ENCODE measurements at places on chromosomes 6 and 20. TPM values are rescaled to one million over a fixed set of nuclear protein-coding genes. Genes with fewer than 3 reads are reported as not detected.

SRC gene
- polyA plus RNA-seq = 3.0 TPM

SEC63 gene
- polyA plus RNA-seq = 20.5 TPM

BTN1A1 gene
- polyA plus RNA-seq = not detected

TRIM15 gene
- not detected for polyA plus RNA-seq

RAB44 gene
- polyA plus RNA-seq = not detected

EDN1 gene
- polyA plus RNA-seq = 6.9 TPM

DEFB121 gene
- not detected for polyA plus RNA-seq

MUCL3 gene
- polyA plus RNA-seq = 0.03 TPM

UBD gene
- polyA plus RNA-seq = not detected

GRCh38 chr6:132445201-132445951 lies 44.1 kb upstream of the MOXD1 start:
- DNase-seq = no peak

- no peak for DNase-seq
Measured at GRCh38 chr6:71371559-71371958, 82.9 kb downstream of the OGFRL1 start.

DNA sequence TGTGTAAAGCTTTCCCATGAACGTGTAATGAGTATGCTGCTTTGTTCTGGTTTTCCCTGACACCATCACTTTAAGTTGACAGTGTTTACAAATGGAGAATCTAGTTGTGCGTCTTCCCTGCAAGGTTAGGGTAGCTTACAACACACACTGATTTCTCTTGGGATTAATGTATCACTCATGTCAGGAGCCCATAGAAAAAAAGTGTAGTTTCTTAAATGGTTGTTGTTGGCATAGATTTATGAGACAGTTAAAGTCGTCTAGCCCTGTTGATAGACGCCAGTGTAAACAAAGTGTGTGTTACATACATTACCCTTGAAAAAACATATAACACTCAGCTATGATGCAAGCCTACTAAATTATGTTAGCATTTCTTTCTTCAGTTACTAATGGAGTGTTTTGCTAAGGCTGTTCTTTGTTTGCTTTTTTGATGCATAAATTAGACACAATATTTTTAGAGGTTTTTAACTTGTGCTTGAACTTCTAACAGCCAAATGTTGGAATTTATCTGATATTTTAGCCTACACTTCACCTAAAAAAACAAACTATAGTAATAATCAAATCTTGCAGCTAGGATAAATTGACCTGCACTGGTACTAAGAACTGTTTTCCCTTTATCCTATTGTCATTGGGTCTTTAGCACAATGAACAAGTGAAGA lies 88.6 kb downstream of the RNF217 start:
- no peak for DNase-seq

DNA sequence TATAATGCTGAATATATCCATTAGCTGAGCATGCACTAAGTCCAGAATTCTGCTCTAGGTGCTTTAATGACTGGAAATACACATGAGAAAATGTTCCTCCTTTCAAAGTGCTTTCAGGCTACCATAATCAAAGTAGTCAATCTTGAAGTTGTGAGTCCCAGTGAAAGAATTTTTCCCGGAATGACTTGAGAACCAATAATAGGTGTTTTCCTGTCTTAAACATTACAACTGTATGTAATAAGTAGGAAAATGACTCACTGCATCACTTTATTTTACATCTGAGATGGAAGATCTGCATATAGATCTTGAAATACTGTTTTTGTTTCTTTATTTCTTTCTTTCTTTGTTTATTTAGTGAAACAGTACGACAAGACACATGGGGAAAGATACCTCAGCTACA lies 437.4 kb upstream of the JAG1 start:
- no peak for DNase-seq

- no peak for DNase-seq
Measured at GRCh38 chr6:38179794-38180430, 360.4 kb downstream of the ZFAND3 start.

DNA sequence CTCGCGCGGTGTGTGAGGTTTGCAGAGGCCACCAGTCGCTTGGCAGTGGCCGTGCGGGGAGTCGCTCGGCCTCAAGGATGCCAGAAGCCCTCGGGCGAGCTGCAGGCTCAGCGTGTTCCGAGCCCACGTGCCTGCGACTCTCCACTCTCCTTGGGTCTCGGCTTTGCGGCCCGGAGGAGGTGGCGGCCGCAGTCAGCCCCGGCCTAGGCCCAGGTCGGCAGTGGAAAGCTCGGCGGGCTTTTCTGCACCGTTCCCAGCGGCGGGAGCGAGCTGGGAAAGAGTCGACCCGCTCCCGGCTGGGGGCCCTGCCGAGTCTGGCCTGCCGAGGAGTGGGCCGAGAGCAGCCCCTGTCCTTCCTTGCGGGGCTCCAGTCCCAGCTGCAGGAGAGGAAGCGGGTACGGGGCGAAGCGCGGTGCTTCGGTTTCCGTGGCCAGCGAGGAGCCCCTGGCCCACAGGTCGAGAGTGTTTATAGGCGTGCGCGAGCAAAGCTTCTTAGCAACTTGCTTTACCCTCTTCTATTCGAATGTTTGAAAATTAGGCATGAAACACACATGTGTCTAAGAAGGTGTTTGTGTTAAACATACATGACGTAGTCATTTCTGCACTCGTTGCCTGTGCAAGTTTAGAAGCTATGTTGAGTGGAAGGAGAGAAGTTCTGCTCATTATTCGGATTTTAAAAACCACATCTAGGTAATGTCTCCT lies 5.6 kb downstream of the FOXC1 start:
- no peak for DNase-seq

DNA sequence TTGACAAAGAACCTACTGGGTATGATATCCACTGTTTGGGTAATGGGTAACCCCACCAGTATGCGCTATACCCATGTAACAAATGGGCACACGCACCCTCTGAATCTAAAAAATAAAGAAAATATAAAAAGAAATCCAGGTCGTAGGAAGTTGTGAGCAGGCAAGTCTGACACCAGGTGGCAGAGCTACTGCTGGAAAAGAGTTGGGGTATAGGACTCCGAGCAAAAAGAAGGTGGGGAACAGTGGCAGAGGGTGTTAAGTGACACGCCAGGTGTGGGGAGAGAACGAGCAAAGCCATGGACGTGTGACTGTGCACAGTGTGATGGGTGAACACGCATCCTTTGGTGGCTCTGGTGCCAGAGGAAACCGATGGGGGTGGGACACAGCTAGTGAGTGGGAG lies 46.7 kb downstream of the NOX3 start:
- no peak for DNase-seq

DNA sequence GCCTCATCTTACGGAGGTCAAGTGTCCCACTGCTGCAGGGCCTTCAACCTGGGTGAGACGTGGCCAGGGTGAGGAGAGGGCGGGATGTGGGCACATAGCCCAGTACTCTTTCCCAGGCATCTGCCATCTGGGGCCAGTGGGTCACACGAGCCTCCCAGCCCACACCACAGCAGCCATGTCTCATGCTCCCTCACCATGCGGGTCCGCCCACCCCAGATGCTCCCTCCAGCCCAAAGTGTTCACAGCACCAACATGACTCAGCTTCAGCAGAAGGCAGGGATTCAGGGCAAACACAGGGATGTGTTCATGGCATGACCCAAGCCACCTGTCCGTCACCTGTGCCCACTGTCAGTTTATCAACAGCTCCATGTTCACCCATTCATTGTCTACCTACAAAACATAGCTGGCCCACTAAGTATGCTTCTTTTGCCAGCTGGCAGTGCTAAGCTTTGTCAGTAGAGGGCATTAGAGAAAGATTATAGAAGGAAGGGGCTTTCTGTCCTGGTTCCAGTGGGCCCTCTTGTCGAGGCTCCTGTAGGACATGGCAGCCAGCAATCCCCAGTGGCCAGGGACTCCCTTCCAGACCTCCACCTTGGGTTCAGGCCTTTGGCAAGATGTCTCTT lies 109.2 kb downstream of the FOXF2 start:
- DNase-seq = no peak

- no peak for DNase-seq
Measured at GRCh38 chr20:22447447-22447778, 137.0 kb downstream of the FOXA2 start.

GRCh38 chr6:31568537-31568961 lies 3.5 kb upstream of the LTA start:
- no peak for DNase-seq

GRCh38 chr6:11639376-11640235 lies 102.1 kb downstream of the TMEM170B start:
- no peak for DNase-seq

DNA sequence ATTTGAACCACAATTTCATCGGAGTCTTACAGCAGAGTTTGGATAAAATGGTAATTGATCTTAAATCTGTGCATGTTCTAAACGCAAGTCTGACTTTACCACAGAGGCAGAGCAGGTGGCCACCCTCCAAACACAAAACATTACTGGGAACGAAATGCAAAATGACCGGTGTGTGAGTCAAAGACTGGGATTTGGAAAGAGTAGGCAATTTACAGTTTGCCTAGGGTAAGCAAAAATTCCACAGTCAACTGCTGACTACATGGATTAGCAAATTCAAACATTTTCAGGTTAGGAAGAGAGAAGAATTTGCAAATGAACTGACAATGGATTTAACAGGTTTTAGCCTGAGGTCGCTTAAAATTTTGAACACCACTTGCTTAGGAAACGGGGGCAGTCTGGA lies 444.4 kb downstream of the HDGFL1 start:
- DNase-seq = no peak

DNA sequence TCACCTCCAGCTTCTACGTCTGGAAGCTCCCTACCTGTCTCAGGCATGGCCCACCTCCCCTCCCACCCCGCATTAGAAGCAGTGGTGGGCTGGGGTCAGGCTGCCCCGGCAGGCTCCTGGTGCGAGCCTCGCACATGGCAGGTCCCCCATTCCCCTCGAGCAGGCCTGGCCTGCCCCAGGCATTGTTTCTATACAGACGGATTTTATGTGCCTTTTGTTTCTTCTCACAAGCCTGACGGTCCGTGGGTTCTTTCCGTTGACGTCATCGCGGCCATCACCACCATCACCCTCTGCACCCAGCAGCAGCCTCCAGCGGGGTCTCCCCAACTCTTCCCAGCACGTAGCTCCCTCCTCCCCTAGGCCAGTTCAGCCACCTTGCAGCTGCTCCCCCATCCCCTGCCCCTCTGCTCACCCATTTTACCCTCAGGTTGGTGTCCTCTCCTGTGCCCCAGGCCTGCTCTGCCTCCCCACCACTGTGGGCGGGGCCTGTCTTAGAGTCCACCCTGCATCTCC lies 4.6 kb downstream of the CST7 start:
- DNase-seq = no peak

GRCh38 chr6:2767657-2768524 lies 2.7 kb downstream of the WRNIP1 start:
- DNase-seq = no peak

DNA sequence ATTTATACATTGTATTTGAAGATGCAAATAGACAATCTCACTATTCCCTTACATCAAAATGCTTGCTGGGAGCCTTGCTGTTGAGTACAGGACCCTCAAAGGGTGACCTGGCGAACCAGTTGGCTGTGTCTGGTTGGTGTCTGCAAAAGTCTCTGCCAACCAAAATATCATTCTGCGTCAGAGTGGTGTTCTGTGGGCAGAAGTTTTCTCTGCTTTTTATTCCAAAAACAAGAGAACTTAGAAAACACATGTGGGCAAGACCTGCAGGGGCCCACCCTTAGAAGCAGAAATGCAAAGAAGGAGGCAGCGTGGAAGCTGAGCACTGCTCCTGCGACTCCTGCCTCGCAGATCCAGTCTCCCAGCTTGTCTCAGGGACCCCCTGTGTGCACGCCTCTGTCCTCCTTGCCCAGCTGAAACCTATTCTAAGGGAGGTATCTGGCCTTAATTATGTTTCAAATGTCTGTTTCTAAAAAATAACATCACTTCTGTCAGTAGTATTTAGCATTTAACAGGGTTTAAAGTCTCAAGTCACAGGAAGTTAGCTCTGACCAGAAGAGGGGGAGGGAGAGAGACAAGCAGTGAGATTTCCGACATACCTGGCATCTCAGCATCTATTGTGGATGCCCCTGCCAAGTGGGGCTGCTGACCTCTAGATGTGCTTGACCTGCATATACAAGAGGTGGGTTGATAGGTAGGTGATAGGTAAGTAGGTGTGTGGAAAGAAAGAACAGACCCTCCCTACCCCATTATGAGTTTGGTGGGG lies 101.3 kb downstream of the SASH1 start:
- DNase-seq = no peak

GRCh38 chr20:15942130-15942529 lies 631.1 kb downstream of the KIF16B start:
- no peak for DNase-seq

DNA sequence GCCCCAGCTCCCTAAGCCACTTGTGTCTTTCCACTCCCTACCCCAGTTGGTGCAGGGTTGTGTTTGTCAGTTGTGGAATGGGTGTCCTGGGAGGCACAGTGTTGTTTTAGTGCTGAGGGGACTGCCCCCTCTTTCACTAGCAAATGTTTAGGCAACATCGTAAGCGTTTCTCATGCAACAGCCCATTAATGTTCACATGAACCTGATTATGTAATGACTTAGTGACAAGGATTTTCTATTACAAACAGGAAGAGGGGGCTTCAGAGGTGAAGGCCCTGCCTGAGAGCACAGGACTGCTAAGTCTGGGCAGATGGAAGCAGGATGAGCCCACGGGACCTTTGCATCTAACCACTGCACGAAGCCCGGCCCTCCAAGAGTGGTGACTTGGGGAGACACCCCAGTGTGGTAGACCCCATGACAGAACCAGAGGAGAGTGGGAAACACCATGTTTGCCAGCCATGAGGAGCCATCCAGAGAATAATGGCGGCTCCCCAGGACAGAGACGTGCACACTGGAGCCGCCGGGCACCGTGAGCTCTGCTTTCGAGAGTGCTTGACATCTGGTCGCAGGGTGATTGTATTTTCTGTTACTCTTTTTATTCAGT lies 339.7 kb downstream of the THBS2 start:
- DNase-seq = no peak

DNA sequence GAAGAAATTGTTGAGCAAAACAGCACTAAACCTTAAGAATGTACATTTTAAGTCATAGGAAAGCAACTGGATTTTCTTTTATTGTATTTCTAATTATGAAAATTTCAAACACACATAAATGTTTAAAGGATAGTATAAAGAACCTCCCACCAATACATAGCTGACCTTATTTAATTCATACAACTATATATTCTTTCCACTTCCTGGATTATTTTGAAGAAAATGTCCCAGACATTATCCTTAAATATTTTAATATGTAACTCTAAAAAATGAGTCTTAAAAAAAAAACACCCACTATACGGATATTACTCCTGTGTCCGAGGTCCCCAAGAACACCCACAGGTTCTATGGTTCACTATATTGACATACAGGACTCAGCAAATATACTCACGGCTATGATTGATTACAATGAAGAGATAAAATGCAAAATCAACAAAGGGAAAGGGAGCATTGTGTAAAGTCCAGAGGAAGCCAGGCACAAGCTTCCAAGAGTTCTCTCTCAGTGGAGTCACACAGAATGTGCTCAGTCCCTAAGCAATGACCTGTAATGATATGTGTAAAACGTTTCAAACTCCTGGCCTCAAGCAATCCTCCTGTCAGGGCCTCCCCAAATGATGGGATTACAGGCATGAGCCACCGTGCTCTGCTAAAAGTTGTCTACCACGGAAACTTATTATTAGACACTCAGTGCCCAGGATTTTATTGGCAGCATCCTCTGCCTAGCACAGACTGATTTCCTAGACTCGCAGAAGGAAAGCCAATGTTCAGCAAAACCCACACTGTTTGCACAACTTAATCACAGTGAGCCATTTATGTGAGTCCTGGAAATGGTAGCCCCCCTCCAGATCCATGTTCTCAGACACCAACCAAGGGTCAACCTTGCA lies 23.2 kb downstream of the GLYATL3 start:
- DNase-seq = no peak

- DNase-seq = no peak
Measured at GRCh38 chr20:14992153-14992552, 654.7 kb upstream of the FLRT3 start.
